Naive thymus-derived CD8-positive, alpha-beta T cell (primary cell): ENCODE measurements at places on chromosomes 7 and 10.

DNA sequence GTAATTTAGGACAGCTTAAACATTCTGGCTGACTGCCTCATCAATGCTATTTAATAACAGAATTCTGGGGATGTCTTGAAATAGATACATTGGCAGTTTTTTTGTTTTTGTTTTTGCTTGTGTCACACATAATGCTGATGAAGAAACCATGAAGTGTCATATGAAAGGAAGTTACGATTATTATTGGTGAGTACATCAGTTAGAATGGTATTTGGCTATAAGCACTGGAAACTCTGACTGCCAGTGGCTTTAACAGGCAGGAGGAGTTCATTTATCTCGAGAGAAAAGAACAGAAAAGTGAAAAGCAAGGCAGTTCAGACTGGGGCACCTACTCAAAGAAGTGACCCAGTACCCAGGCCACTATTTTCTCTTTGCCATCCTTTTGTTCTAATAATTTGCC, 18.1 kb downstream of the LSM8 start:
- no peak for DNase-seq
- no peaks in the 10 kb centered on the region for H3K27me3 ChIP-seq
- no peaks in the 10 kb centered on the region for H3K36me3 ChIP-seq
- no peak overlapping the region for H3K4me3 ChIP-seq
- H3K27ac ChIP-seq: no peak overlapping the region

DNA sequence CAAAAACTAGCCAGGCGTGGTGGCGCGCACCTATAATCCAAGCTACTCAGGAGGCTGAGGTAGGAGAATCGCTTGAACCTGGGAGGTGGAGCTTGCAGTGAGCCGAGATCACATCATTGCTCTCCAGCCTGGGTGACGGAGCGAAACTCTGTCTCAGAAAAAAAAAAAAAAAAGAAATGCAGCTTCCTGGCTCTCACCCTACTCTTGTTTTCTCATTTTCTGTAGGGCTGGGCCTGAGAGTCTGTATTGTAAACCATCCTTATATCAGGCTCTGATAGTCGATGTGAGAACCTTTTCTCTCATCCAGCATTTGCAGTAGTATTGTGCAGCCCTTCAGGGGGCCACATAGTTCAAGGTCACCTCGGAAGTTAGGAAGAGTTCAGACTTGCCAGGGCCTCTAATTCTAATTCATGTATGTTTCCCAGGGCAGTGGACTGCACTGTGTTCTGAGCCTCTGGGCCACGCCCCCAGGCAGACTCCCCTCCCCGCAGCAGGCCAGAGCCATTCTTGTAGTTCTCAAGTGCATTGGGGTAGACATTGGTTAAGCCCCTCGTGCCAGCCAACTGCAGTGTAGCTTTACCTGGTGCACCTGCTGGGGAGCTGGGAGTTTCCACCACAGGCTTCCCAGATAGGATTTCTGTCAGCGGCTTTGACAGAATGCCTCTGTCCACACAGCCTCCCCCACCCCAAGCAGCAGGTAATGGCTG, 38.3 kb upstream of the PDCD4 start:
- H3K27me3 ChIP-seq: no peaks in the 10 kb centered on the region
- peak overlapping the region; percentile 100 for H3K27ac ChIP-seq
- no peaks in the 10 kb centered on the region for H3K36me3 ChIP-seq
- peaks cover 56% of the 10 kb centered on the region for H3K4me1 ChIP-seq

DNA sequence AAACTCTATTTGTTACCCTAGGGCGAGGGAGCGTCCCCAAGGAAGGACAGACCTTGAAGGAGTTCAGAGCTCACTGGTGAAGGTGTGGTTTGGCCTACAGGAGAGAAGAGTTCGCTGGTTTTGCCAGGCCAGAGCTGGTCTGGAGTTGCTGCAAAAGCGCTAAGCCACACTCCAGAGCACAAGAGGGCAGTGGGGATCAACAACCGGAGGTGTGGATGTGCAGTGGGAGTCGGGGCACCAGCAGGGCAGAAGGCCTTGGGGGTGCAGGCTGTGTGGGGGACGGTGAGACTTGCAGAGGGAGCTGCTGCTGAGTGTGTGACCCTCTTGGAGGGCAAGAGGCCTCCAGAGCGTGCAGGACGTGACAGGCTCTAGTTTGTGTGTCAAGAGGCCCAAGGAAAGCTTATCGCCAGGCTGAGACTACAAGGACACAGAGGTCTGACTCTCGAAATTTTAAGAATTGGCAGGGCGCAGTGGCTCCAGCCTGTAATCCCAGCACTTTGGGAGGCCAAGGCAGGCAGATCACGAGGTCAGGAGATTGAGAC, 14.3 kb upstream of the CUL1 start:
- H3K27ac ChIP-seq: no peak overlapping the region
- H3K27me3 ChIP-seq: no peaks in the 10 kb centered on the region
- H3K36me3 ChIP-seq: no peaks in the 10 kb centered on the region
- no peak for DNase-seq
- H3K4me3 ChIP-seq: no peak overlapping the region

DNA sequence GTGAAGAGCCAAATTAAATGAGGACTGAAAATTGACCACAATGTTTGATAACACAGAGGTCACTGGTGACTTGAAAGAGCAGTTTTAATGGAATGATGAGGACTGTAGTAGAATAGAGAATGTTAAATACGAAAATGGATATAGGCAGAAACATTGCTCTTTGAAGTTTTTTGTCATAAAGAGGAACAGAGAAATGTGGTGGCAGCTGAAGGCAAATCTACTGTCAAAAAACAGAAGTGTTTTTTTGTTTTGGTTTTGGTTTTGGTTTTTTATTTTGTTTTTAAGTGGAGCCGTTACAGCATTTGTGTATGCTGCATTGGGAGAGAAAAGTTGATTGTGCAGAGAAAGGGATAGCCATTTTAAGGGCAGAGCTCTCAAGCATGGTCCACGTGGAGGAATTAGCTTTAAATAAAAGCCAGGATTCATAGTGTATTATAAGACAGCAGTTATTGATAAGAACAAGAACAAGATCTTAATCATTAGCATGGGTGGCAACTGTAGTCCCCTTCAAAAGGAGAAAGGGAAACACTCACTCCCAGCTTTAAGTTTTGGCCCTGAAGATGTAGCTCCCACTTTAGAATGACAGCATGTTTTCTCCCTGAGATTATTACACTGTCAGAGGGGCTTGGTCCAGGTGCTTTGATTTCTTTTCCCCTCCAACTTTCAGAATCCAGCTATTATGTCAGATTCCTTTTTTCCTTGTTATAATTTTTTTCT, 156.7 kb upstream of the BET1 start:
- no peak for DNase-seq
- H3K27me3 ChIP-seq: no peaks in the 10 kb centered on the region
- peak overlapping the region; percentile 40 for H3K4me3 ChIP-seq
- H3K4me1 ChIP-seq: peaks cover 2% of the 10 kb centered on the region
- H3K27ac ChIP-seq: no peak overlapping the region
- H3K36me3 ChIP-seq: no peaks in the 10 kb centered on the region

DNA sequence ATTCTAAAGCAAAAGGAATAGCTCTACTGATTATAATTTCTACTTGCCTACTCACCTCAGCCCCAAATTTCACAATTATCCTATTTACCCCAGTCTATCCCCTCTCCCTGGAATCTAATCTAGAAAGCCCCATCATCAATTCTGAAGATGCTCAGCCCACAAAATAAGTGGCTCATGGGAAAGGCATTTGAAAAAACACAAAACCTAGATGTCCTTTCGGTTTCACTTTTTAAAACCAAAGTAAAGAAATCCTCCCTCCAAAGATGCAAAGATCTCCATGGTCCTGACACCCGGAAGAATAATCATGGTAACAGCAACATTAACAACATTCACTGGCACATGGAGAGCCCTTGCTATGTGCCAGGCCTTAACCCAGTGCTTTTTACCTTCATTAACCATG, 224.8 kb downstream of the FGFR2 start:
- no peak for DNase-seq
- H3K27ac ChIP-seq: no peak overlapping the region
- no peaks in the 10 kb centered on the region for H3K4me1 ChIP-seq
- no peak overlapping the region for H3K4me3 ChIP-seq

DNA sequence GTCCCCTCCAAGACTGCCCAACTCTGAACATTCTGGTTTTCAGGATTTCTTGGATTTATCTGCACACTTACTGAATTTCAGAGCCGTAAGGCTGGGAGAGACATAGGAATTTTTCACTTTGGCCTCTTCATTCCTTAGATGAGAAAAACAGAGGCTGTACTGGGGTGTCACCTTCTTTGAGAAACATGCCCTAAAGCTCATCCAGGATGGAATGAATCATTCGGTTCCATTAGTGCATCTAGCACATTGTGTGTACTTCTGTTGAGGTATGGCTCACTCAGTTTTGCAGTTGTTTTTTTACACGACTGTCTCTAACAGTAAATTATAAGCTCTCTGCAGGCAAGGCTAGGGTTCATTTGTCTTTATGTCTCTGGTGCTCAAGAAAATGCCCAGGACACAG, 383.4 kb downstream of the GATA3 start:
- H3K4me3 ChIP-seq: no peak overlapping the region
- peaks cover 2% of the 10 kb centered on the region for H3K27me3 ChIP-seq
- DNase-seq: no peak
- H3K27ac ChIP-seq: no peak overlapping the region
- H3K36me3 ChIP-seq: no peaks in the 10 kb centered on the region
- peaks cover 22% of the 10 kb centered on the region for H3K4me1 ChIP-seq

DNA sequence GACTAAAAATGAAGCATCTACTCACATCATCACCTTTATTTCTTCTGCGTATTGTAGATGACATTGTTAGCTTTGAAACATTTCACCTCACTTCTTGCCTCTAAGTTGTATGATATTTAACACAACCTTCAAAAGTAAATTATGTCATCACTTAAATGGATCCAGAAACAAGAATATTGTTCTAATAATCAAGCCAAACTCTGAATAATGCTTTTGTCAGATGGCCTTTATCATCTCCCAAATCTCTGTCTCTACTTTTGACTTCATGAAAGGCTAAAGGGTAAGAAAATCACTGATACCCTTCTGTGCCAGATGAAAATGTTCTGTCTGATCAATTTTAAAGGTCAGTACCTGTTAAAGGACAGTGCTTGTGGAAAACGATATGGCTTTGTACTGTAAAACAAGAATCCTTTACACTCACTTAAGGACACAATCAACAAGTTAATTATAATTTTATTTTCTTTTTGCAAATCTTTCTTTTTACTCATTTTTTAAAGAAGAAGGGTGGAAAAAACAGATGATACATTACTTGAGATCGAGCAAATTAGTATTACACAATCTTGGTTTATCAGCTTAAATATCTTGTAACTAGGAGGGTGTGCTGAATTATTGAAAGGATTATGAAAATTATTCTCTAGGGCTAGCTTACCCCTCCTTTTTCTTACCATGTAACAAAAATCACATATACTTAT, 309.4 kb upstream of the IGFBP3 start:
- no peak overlapping the region for H3K27ac ChIP-seq
- peaks cover 10% of the 10 kb centered on the region for H3K27me3 ChIP-seq
- no peak for DNase-seq
- H3K4me3 ChIP-seq: no peak overlapping the region
- H3K4me1 ChIP-seq: no peaks in the 10 kb centered on the region
- no peaks in the 10 kb centered on the region for H3K36me3 ChIP-seq

DNA sequence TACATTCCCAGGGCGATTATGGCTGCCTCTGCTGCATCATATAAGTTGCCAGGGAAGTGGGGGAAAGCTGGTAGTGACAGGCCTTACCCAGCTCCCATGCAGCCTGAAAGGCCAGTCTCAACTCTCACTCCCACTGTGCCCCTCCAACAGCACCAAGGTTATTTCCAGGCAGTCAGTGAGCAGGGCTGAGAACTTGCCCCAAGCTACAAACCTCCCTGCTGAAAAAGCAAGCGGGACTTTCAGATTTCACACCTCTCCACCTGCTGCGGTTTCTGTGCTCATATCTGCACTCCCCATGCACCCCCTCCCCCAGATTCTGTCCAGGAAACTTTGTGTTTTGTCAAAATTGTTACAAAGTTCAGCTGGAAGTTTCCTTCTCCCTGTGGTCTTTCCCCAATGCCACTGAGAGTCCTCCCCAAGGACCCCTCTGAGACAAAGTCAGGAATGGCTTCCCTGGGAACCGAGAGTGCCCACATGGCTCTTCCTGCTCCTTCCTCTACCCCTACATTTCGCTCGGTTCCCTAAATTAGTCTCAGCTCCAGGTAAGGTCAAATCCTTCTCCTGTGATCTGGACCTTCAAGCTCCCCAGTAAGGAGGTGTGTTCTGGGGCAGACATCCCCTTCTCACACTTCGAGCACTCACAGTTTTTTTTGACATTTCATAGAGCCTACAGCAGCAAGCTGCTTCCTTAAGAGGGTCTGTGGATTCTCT, 25.3 kb upstream of the WNT2 start:
- no peaks in the 10 kb centered on the region for H3K36me3 ChIP-seq
- no peak for DNase-seq
- H3K4me3 ChIP-seq: no peak overlapping the region

GRCh38 chr10:57262892-57263291, 901.8 kb upstream of the ZWINT start:
- H3K36me3 ChIP-seq: no peaks in the 10 kb centered on the region
- no peaks in the 10 kb centered on the region for H3K4me1 ChIP-seq
- no peaks in the 10 kb centered on the region for H3K27me3 ChIP-seq

- H3K4me1 ChIP-seq: no peaks in the 10 kb centered on the region
- H3K27ac ChIP-seq: no peak overlapping the region
- no peaks in the 10 kb centered on the region for H3K27me3 ChIP-seq
- no peak overlapping the region for H3K4me3 ChIP-seq
- no peaks in the 10 kb centered on the region for H3K36me3 ChIP-seq
- no peak for DNase-seq
Measured at GRCh38 chr10:92598321-92598720, 5.4 kb downstream of the KIF11 start.

GRCh38 chr10:70462349-70462984, 16.1 kb upstream of the PALD1 start:
- no peaks in the 10 kb centered on the region for H3K36me3 ChIP-seq
- H3K4me3 ChIP-seq: no peak overlapping the region
- DNase-seq: no peak
- peaks cover 35% of the 10 kb centered on the region for H3K27me3 ChIP-seq

DNA sequence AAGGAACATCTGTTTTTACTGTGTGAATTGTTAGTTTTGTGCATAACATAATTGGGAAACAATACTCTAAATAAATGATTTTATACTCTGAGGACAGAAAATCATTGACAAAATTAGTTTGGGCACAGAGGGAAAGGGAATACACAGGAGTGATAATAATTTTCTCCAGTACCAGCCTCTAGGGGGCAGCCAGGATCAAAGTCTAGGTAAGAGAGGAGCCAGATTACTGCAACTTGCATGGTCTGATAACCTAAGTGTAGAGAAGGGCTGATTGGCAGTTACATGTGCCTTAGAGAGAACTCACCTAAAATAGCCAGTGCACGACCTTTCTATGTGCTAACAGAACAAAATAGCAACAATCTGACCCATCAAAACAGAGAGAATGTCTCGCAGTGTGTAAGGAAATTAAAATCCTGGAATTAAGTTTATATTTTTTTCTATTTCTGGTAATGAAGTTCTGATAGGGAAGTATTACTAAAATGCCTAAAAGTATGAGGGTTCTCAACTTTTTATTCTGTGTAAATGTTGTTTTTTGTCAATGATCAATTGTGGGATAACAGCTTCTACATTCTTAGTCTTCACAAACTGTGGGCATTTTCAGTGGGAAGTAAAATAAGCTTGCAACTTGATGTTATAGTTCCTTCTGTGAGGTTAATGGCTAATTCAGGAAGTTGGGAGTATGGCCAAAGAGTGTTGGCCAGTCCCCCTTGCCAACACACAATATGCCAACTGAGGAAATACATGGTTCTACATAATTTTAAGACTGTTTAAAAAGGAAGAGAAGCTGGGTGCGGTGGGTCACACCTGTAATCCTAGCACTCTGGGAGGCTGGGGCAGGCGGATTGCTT, 66.4 kb downstream of the EXOC6 start:
- H3K4me1 ChIP-seq: peaks cover 6% of the 10 kb centered on the region
- no peaks in the 10 kb centered on the region for H3K27me3 ChIP-seq
- DNase-seq: peak; percentile 43
- H3K27ac ChIP-seq: no peak overlapping the region
- no peak overlapping the region for H3K4me3 ChIP-seq
- peaks cover 40% of the 10 kb centered on the region for H3K36me3 ChIP-seq
